ENCODE measurements at places on chromosomes 12 and 14.

DNA sequence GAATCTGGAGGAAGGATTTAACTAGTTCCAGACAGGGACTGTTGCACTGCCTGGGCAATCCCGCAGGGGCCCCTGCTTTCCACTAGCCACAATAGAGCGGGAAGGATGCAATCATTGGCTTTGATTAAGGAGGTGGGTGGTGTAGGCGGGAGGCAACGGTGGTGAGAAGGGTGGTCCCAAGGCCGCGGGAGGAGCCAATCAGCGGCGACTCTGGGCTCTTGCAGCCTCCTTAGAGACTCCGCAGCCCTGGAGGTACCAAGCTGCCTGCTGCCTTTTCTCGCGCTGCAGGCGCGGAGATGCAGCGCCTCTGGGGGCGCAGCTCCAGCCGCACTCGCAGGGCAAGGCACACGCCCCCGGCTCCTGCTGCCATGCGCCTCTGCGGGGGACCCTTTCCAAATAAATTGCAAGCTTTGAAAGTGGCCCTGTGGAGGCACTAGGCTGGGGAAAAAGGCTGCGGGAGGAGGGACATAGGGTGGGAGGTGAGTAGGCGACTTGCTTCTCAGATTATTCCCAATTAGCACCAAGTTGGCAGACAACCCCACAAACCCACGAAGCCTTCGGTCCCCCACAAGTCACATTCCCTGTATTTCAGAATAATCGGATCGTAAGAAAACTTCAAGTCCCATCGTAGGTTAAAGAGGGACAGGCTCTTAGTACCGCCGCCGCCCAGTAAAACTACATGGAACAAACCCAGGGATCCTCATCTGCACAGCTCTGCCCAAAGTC lies 858 bp upstream of the KCNA1 start:
- peaks cover 20% of the 10 kb centered on the region for H3K27me3 ChIP-seq
- H3K36me3 ChIP-seq: peaks cover 8% of the 10 kb centered on the region
- H3K4me1 ChIP-seq: peaks cover 18% of the 10 kb centered on the region
- no peak for DNase-seq
- H3K4me3 ChIP-seq: peak overlapping the region; percentile 86
- H3K27ac ChIP-seq: no peak overlapping the region

DNA sequence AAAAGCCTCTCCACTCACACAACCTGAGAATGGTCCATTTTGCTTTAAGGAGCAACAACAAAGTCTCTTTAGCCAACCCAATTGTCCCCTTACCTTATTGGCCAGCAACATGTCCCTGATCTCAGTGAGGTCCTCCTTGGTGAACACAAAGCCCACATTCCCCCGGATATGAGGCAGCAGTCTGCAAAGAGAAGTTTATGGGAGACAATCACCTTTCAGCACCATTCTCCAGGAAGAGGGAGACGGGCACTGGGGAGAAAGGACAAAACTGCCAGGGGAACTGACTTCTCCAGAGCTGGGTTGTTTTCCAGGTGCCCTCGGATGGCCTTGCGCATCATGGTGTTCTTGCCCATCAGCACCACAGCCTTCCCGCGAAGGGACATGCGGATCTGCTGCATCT lies 1.9 kb downstream of the RPLP0 start:
- DNase-seq: no peak
- peaks cover 18% of the 10 kb centered on the region for H3K4me1 ChIP-seq
- no peaks in the 10 kb centered on the region for H3K36me3 ChIP-seq
- H3K27ac ChIP-seq: no peak overlapping the region
- H3K4me3 ChIP-seq: peak overlapping the region; percentile 68

DNA sequence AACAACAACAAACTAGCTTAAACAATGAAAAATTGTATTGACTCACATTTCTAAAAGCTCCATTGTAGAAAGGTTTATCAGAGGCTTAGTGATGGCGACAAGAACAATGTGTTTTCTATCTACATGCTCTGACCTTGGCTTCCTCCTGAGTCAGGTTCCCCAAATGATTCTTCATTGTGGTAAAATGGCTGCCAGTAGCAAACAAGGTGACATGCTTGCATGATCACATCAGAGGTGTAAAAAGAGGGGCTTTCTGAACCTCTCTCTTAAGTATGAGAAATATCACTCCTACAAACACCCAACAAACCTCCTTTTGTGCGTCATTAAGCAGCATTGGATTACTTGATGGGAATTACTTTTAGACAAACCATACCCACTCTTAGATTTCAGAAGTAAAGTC lies 252.4 kb upstream of the SYT1 start:
- no peak overlapping the region for H3K27ac ChIP-seq
- no peaks in the 10 kb centered on the region for H3K27me3 ChIP-seq
- H3K4me1 ChIP-seq: no peaks in the 10 kb centered on the region
- H3K36me3 ChIP-seq: no peaks in the 10 kb centered on the region
- no peak for DNase-seq

DNA sequence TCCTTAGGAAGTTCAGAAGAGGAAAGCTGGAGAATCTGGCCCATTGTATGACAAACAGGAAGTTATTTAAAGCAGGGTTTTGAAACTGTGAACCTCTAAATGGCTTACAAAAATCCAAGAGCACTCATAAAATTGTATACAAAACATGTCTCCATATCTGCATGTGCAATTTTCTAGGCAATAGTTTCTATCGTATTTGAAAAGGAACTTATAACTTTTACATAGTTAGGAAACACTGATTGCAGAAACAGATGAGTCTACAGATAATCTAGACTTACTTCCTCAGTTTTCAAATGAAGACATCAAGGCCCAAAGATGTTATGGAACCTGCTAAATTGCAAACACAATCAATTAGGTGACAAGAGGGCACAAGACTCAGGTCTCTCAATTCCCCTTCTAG lies 53.3 kb upstream of the ETV6 start:
- no peak for DNase-seq
- H3K36me3 ChIP-seq: no peaks in the 10 kb centered on the region
- no peaks in the 10 kb centered on the region for H3K27me3 ChIP-seq
- no peak overlapping the region for H3K4me3 ChIP-seq
- peaks cover 7% of the 10 kb centered on the region for H3K4me1 ChIP-seq

- no peaks in the 10 kb centered on the region for H3K27me3 ChIP-seq
- DNase-seq: no peak
- peaks cover 11% of the 10 kb centered on the region for H3K4me1 ChIP-seq
- no peak overlapping the region for H3K27ac ChIP-seq
Measured at GRCh38 chr12:51234530-51234929, 4.1 kb upstream of the DAZAP2 start.

- peaks cover 15% of the 10 kb centered on the region for H3K27me3 ChIP-seq
- peak overlapping the region; percentile 51 for H3K4me3 ChIP-seq
- H3K36me3 ChIP-seq: no peaks in the 10 kb centered on the region
- no peak for DNase-seq
Measured at GRCh38 chr14:100855256-100855930, 29.5 kb downstream of the MEG3 start.

GRCh38 chr12:59085690-59086089 lies 165.4 kb upstream of the LRIG3 start:
- H3K27ac ChIP-seq: no peak overlapping the region
- DNase-seq: no peak
- H3K4me3 ChIP-seq: no peak overlapping the region
- no peaks in the 10 kb centered on the region for H3K36me3 ChIP-seq
- no peaks in the 10 kb centered on the region for H3K4me1 ChIP-seq

DNA sequence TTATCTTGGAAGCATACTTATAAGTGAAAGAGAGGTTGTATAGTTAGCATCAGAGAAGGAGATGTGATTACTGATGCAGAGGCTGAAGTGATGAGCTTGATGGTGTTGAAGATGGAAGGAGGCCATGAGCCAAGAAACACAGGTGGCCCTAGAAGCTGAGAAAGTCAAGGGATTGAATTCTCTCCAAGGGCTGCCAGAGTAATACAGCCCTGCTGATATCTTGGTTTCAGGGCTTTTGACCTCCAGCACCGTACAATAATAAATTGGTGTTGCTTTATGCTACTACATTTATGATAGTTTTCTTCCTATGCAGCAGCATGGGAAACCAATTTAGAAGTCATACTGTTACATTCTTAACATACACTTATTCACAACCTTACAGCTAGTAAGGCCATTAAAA lies 1133.3 kb downstream of the AACS start:
- no peak overlapping the region for H3K27ac ChIP-seq
- H3K4me1 ChIP-seq: peaks cover 8% of the 10 kb centered on the region
- no peak overlapping the region for H3K4me3 ChIP-seq
- no peak for DNase-seq
- H3K36me3 ChIP-seq: no peaks in the 10 kb centered on the region

DNA sequence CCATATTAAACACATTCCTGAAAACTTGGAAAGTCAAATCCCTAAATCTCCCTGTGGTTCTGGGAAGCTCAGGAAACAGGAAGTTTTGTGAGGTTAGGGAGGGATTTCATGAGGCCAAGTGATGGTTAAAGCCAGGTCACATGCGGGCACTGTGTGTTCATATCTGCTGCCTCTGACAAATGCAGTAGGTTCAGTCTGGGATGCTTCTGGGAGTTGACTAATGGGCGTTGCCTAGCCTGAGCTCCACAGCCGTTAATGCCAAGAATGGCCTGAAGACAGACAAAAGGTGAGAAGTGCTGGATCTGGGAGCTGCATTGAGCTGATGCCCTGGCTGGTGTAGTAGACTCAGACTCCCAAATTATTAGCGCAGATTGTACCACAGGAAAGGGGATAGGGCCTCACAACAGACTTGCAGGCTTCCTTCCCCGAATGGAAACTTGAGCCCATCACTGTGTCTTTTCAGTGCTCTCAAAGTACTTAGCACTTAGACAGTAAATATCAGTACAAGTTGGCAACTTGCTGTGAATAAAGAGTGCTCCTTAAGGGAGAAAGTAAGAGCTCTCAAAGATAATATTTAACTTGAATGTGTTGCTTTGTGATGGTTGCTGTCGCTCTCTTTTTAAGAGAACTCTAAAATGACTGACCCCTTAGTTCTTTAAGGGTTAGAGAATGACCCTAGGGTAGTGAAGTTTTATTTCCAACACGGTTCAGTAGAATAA lies 17.3 kb downstream of the GSG1 start:
- no peak for DNase-seq
- peaks cover 19% of the 10 kb centered on the region for H3K4me1 ChIP-seq
- no peaks in the 10 kb centered on the region for H3K27me3 ChIP-seq
- H3K27ac ChIP-seq: no peak overlapping the region

GRCh38 chr12:49869816-49870500 lies 27.1 kb upstream of the BCDIN3D start:
- no peak overlapping the region for H3K4me3 ChIP-seq
- H3K36me3 ChIP-seq: no peaks in the 10 kb centered on the region
- no peak overlapping the region for H3K27ac ChIP-seq
- peaks cover 27% of the 10 kb centered on the region for H3K27me3 ChIP-seq
- no peak for DNase-seq
